ENCODE measurements at places on chromosomes 13 and 19.

- DNase-seq: no peak
Observed at GRCh38 chr19:21908066-21908465, 72.1 kb upstream of the ZNF43 start.

GRCh38 chr19:23393121-23393520 lies 2.1 kb downstream of the ZNF91 start:
- DNase-seq: no peak

- DNase-seq: peak; percentile 59
Observed at GRCh38 chr13:101649488-101650126, 197.1 kb downstream of the ITGBL1 start.

- DNase-seq: peak; percentile 98
Observed at GRCh38 chr19:8592231-8593009, 15.2 kb upstream of the MYO1F start.

Measured in astrocyte of the spinal cord (primary cell).